ENCODE measurements at places on chromosomes 6 and 20. TPM values are rescaled to one million over a fixed set of nuclear protein-coding genes. Genes with fewer than 3 reads are reported as not detected.
A peak's percentile ranks its signal among the peaks of the same experiment; 100 is the strongest.

- DNase-seq: no peak
Measured at GRCh38 chr20:12095180-12095920, 177.7 kb downstream of the BTBD3 start.

- no peak for DNase-seq
Measured at GRCh38 chr6:95274686-95275235, 302.6 kb upstream of the MANEA start.

DNA sequence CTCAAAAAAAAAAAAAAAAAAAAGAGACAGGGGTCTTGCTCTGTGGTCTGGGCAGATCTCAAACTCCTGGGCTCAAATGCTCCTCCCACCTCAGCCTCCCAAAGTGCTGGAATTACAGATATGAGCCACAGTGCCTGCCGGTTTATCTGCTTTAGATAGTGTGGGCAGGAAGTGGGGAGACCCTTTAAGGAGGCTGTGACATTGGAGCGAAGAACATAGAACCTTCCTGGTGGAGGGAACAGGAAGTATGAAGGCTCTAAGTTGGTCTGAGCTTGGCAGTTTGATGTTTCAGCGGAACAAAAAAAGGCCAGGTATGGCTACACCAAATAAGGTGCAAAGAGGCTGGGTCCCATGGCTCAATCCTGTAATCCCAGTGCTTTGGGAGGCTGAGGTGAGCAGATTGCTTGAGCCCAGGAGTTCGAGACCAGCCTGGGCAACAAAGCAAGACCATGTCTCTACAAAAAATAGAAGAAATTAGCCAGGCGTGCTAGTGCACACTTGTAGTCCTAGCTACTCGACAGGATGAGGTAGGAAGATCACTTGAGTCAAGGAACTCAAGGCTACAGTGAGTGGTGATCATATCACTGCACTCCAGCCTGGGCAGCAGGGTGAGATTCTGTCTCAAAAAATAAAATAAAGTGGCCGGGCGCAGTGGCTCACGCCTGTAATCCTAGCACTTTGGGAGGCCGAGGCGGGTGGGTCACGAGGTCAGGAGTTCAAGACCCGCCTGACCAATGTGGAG, 8.7 kb upstream of the ZMYND8 start:
- DNase-seq: no peak

- DNase-seq: peak; percentile 44
Measured at GRCh38 chr6:132520953-132521352, 8.0 kb upstream of the STX7 start.

DNA sequence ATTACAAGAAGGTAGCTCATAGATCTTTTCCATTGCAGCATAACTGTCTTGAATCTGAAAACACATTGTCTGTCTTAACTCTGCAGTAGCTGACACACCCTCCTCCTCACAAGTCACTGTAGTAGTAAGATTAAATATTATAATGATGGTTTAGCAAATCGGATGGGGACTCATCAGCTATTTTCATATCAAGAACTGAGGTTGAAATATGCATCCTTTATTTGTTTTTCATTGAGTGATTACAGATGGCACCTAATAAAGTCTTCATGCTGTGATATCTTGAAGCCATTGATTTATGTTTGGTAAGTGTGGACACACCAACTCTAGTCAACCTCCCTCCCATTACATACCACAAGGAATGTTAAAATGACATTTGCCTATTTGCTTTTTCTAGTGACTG, 267.4 kb upstream of the TAB2 start:
- no peak for DNase-seq

HTR1B gene
- total RNA-seq: under 0.01 TPM

Data from IMR-90 (cell line).